ENCODE measurements at places on chromosomes 2 and 18.

DNA sequence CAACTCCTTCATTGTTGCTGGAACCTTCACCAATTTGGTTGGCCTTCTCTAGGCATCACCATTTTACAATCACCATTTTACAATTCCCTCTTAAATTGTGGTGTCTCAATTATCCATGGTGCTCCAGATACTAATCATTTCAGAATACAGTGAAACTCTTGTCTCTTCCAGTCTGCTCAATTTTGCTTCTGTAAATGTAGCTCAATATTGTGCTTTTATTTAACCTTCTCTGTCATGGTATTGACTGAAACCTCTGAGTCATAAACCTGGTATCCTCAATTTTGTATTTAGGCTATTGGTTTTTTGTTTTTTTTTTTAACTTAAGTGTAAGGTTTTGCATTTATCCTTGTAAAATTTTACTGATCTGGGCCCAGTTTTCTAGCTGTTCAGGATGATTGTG lies 16.1 kb downstream of the STRADB start:
- no peak for DNase-seq

- DNase-seq = no peak
These were observed 2.2 kb downstream of the NXPH2 start for GRCh38 chr2:138777996-138778395.

- DNase-seq = peak; percentile 32
These were observed 1.8 kb downstream of the GYPC start for GRCh38 chr2:126657636-126658318.

GRCh38 chr18:54830260-54830659 lies 2.0 kb downstream of the RAB27B start:
- DNase-seq = no peak

DNA sequence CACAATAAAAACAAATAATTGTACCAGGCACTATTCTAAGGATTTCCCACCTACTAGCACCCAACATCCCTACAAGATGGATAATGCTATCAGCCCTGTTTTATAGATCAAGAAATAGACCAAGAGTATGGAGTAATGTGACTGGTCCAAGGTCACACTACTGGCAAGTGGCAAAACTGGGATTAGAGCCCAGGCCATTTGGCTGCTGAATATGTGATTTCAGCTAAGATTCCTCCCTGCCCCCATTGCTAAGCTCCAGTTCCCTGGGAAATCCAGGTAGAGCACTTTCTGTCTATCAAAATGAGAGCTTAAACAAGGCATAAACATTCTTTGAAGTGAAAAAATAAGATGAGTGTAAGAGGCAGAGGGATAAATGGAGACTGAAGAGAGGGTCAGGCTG lies 157.8 kb downstream of the DNAH6 start:
- DNase-seq = no peak

DNA sequence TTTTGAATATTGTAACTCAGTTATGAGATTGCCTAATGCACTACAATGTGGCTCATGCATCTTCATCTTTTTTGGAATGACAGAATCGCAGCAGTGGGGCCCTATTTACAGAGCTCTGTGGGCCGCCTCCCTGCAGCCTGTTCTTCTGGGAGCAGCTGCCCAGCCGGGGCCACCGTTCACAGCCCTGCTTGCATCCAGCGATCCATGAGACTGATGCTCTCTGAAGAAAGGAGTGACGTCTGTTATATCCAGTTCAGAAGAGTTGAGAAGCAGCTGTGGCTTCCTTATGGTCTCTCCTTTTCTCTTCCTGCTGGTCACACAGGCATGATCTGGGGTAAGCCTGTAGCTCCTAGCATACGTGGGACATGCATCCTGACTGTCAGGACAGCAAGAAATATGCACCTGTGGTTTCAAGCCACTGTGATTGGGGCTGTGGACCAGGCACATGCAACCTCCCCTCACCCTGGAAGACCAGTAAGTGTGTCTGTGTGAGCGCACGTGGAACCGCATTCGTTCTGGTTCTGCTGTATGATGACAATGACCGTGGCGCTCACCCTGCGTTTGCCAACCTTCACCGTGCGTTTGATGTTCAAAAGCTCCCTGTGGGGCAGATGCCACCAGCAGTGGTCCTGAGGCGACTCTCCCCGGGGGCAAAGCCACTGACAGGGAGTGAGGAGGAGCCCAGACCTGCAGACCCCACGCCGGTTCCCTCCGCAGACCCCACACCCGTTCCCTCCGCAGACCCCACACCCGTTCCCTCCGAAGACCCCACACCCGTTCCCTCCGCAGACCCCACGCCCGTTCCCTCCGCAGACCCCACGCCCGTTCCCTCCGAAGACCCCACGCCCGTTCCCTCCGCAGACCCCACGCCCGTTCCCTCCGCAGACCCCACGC lies 189.8 kb downstream of the TMEM18 start:
- DNase-seq = no peak

- no peak for DNase-seq
These were observed 5.1 kb downstream of the KIF3C start for GRCh38 chr2:25976983-25977741.

Data from stimulated activated CD4-positive, alpha-beta T cell treated with anti-CD3 and anti-CD28 coated beads, Interleukin-1b, Interleukin-23, amount 100 ng/mL, for 1 hour (primary cell).